GM18507 (cell line): ENCODE measurements at places on chromosomes 3 and 15.

DNA sequence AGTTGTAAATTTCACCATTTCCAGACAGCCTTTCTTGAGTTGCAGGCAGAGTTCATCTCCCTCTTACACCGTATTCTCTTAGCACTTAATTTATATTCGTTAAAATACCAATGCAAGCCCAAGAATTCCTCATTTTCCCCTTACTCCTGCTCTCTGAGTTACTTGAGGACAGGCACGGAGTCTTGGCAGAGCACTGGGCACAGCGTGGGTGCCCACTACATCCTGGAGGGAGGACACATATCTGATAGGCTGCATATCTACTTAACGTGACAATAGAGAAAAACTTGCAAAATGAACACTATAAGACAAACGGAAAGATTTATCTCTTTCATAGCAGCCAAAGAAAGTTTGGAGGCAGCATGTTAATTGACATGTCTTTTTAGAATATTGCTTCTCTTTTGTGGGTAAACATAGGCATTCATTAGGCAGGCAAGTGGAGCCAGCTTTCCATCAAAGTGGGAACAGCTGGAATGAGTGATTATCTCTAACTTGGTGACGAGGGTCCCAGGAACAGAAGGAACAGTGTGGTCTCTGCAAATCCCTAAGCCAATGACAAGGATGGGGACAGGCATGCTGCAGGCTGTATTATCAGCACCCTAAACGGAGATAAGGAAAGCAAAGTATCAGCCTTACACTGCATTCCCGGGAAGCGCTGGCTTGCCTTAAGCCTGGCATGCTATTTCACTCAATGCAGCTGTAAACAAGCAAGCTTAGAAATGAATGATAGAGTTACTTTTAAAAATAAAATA lies 116.5 kb downstream of the RTP4 start:
- no peak for DNase-seq

- no peak for DNase-seq
Measured at GRCh38 chr3:63500196-63500595, 152.3 kb upstream of the SNTN start.

GRCh38 chr15:101523560-101523940 lies 34.0 kb upstream of the PCSK6 start:
- DNase-seq, result no peak

DNA sequence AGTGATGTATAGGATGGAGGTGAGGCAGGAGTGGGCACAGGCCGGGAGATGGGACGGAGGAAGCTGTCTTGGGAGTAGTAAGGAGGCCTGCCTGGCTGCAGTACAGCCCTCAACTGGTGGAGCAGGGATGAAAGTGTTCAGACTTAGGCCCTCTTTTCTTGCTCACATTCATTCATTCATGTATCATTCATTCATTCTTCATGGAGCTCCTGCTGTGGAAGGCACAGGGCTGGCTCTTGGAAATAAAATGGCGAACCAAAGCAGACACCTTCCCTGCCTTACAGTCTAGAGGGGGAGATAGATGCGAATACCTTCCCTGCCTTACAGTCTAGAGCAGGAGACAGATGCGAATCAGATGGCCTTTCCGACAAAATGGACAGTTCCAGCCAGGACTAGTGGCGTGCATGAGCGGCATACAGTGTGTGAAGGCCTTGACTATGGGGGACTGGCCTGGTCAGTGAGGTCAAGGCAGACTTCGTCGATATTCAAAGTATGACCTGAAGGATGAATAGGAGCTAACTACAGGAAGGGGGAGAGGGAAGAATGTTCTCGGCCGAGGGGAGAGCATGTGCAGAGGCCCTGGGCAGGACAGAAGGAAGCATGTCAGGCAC lies 143.2 kb upstream of the TLE3 start:
- DNase-seq, result no peak

DNA sequence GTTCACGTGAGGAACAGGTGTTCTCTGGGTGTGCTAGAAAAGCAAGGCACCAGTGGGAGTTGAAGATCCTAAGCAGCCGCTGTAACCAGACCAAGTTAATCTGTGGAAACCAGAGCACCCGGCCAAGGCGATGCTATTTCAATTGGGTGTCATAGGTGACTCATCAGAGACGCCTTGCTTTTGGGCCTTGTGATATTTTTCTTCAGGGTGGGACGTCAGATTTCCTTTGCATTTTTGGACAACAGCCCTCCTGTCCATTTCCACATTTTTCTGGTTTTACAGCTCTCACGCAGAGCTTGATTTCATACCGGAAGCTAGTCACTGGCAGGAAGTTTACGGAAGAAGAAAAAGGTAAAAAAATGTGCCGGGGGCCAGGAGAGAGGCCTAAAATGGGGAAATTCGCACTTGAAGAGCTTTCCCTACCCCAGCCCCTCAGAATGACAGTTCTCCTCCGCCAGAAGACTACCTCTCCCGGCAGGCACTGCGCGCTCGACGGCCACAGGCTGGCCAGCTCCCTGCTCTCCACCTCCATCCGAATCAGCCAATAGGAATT lies 471 bp upstream of the KBTBD8 start:
- DNase-seq, result no peak

DNA sequence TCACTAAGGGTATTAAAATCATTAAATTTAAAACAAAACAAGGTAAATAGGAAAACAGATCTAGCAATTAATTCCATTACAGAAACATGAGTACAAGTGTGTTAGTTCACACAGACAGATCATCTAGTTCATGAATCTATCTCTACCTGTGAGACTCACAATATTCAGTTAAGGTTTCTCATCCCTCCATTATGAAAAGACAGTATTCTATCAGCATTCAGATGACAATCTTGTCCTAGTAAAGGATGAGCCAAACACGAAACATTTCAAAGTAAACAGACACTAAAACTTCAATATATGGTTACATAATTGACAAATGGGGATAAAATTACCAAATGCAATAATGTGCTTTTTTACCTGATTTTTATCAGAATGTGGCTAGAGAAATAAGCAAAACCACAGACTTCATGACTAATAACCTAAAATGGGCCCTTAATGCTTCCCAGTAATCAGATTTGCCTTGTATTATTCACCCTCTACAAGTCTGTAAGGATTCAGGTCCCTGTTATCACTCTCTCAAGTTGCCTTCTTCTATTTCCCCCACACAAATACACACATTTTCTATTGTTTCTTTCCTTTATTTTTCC lies 126.8 kb downstream of the DLG1 start:
- no peak for DNase-seq

DNA sequence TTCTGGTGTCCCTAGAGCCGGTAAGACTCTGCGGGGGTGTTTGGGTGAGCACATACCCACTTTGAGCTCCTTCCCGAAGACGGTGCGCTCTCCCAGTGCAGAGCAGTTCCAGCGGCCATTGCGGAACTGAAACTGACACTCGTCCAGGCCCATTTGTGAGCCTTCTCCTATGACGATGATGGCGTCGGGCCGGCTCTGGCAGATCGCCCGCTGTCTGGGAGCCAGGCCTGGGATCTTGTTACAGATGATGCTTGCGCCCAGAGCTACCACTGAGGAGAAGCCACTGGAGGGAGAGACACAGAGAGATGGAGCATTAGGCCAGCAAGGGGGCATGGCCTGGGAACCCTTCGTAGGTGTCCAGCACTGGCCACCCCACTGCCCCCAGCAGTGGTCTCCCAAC lies 5.0 kb downstream of the WNT7A start:
- no peak for DNase-seq

- no peak for DNase-seq
Measured at GRCh38 chr3:195102609-195103467, 168.1 kb downstream of the XXYLT1 start.

- no peak for DNase-seq
Measured at GRCh38 chr15:33678602-33679001, 289.7 kb upstream of the CHRM5 start.
